Esophagus muscularis mucosa (tissue), 4 donors: ENCODE measurements at places on chromosomes 16 and 17. TPM values are rescaled to one million over a fixed set of nuclear protein-coding genes. Genes with fewer than 3 reads are reported as not detected.

KRTAP9-1 gene
- not detected for total RNA-seq

OR2C1 gene
- total RNA-seq, result not detected

CHST6 gene
- total RNA-seq, result 0.33 TPM

GPR179 gene
- 0.29 TPM for total RNA-seq

FBXL16 gene
- total RNA-seq, result 0.45 TPM

GRCh38 chr17:57366558-57367351 lies 110.4 kb downstream of the MSI2 start:
- DNase-seq, result no peak

DNA sequence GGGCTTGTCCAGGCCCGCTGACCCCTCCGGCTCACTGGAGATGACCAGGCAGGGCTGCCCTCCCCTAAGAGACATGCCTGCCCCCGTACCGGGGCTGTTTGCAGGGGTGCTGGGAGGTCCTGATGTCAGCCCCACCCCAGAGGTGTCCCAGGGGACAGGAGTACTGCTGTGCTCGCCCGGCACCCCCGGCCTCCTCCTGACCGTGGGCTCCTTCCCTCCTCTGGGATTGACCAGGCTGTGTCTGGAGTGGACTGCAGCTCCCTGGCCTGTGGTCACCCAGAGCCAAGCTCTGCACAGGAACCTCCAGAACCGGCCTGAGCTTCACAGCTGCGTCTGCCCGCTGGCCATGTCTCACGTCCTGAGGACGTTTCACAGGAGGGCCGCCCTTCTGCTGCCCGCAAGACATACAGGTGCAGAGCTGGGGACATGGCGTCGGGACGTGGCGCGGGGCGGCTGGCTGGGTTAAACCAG lies 53.2 kb downstream of the LMF1 start:
- DNase-seq, result no peak

GRCh38 chr17:50191359-50192143 lies 9.9 kb downstream of the COL1A1 start:
- DNase-seq, result no peak

- DNase-seq, result no peak
Measured at GRCh38 chr16:53692146-53692545, 11.5 kb downstream of the RPGRIP1L start.

- DNase-seq, result no peak
Measured at GRCh38 chr17:70080541-70081347, 5.7 kb downstream of the KCNJ16 start.

GRCh38 chr17:47719411-47720152 lies 13.5 kb upstream of the TBX21 start:
- no peak for DNase-seq

DNA sequence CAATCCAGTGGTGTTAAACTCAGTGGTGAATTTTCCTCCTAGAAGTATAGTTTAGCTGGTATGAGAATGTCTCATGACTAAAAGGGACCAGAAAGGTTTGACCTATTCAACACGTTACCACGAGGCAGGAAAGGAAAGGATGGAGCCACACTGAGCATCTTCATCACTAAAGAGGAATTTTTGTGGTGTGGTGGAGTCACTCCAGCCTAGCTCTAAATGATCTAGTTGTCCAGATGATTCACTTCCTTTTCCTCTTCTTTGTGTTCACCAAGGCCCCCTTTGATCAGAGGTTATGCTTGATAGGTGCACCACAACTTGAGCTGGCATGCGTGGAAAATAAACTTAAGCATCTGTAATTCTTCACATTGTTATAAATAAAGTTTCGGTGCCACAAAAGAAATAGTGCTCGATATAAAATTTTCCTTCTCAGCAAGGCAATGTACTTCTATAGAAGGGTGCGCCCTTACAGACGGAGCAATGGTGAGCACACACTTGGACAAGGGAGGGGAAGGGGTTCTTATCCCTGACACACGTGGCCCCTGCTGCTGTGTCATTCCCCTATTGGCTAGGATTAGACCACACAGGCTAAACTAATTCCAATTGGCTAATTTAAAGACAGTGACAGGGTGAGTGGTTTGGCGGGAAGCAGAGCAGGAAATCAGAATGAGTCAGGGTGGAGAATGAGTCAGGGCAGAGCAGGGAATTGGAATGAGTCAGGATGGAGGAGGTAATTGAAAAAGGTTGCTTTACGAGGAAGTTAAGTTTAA lies 254.6 kb downstream of the HS3ST3A1 start:
- no peak for DNase-seq

GRCh38 chr16:58265480-58266052 lies 29.3 kb downstream of the PRSS54 start:
- no peak for DNase-seq

DNA sequence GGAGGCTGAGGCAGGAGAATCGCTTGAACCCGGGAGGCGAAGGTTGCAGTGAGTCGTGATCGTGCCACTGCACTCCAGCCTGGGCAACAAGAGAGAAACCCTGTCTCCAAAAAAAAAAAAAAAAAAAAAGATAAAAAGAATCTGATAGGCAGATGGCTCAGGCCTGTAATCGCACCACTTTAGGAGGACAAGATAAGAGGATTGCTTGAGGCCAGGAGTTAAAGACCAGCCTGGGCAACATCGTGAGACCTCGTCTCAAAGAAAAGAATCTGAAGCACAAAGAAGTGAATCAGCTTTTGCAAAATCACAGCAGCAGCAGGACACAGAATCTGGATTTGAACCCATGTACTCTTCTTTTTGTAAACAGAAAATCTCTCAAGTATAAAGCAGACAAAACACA lies 7.6 kb downstream of the NOB1 start:
- DNase-seq, result no peak

- no peak for DNase-seq
Measured at GRCh38 chr16:25027781-25028180, 12.6 kb upstream of the ARHGAP17 start.

GRCh38 chr16:52546291-52547003 lies 496 bp downstream of the TOX3 start:
- peak; percentile 39 for DNase-seq

DNA sequence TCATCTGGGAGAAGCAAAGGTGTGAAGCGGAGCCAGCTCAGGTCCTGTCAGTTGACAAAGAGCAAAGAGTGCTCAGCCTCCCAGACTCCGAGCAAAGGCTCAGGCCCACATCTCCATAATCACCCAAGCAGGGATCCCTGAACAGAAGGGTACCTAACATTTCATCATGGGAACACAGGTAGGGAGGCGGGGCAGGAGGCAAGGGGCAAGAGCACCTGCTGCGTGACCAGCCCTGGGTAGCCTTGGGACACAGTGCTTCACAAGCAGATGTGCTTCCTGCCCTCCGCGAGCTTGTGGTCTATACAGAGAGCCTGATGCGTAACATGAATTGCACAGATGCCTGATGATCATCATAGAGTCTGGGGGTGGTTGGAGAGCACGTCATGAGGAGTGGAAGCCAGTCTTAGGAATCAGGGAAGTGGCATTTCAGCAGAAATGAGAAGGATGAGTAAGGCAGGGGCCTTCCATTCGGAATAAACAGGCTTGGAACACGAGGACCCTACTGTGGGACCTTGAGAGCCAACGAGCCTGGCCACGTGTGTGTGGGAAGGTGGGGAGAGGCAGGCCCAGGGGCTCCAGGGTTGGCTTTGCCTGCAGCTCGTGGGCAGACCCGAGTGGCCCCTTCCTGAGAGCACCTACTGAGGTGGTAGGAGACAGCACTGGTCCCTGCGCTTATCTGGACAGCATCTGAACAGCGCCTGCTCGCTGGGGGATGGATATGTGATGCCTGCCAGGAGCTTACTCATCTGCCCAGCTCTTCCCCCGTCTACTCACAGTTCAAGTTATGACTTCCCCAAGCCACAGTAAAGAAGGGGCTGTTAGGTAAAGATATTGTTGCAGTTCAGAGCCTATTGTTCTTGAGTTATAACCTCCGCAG lies 125.8 kb downstream of the CCDC182 start:
- DNase-seq, result no peak

DNA sequence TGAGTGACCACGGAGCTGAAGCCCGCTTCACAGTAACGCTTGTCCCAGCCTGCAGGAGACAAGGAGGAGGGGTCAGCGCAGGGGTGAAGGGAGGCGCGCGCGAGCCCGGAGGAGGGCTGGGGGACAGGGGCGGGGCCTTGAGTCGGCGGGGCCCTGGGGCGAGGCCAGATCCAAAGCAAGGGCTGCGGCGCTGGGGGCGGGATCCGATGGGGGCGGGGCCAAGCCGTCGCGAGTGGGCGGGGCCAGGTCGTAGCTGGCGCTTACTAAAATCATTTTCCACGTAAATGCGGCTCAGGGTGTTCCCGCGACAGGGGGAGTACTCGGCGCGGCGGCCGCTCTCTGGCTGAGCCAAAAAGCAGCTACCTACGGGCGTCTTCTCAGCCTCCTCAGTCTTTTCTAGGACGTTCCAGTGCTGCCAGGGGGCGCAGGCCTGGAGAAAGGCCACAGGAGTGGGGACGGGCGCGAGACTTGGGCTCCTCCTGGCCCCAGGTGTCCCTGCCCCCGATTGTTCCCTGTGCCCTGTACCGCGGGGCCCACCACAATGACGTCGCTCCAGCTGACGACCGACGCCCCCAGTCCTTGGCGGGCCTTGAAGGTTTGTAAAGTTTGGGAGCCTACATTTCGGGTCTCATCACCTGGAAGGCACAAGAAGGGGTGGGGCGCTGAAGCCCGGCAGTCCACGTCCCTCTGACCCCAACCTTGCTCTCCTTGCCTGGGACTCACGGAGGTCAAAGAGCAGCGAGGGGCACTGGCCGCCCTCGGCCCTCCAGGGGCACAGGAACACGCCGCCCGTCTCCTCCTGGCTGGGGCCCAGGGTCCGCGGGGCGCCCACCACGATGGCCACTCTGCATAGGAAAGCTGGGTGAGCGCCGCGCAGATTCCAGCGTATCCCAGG lies 3.9 kb downstream of the ITGA2B start:
- peak; percentile 96 for DNase-seq

GRCh38 chr17:45334231-45334630 lies 17.4 kb upstream of the MAP3K14 start:
- DNase-seq, result peak; percentile 62

DNA sequence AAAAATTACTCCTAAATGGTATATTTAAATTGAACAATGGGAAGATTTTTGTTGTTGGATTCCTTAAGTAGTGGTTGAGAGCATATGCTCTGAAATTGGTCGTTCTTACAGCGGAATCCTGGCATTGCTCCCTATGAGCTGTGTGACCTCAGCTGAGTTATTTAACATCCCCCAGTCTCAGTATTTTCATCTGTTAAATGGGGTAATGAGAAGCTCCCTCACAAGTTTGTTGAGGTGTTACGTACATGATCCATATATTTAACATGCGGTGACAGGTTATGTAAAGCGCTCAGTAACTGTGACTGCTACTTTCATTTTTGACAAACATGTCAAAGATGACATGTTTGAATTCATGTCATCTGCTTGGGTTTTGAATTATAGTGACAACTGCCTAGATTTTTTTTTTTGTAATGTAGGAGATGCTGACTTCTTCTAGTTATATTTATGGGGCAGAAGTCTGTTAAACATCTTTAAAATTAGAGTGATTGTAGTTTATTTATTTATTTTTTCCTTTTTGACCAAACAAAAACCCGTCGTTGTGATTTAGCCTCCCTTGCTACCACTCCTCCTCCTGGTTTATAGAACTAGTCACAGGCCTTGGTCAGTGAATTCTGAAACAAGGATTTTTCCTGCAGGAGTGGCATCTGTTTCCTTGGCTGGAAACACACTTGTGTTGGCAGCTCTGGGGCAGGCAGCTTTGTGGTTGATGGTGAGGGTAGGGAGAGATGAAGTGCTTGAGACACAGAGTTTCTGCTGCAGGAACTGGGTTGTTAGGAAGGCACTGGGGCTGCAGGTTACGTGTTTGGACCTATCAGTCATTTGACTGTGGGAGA lies 268.8 kb downstream of the SNX29 start:
- DNase-seq, result no peak

GRCh38 chr17:60720763-60721531 lies 43.3 kb downstream of the BCAS3 start:
- peak; percentile 81 for DNase-seq

GRCh38 chr17:9658593-9659211 lies 13.4 kb downstream of the USP43 start:
- no peak for DNase-seq

DNA sequence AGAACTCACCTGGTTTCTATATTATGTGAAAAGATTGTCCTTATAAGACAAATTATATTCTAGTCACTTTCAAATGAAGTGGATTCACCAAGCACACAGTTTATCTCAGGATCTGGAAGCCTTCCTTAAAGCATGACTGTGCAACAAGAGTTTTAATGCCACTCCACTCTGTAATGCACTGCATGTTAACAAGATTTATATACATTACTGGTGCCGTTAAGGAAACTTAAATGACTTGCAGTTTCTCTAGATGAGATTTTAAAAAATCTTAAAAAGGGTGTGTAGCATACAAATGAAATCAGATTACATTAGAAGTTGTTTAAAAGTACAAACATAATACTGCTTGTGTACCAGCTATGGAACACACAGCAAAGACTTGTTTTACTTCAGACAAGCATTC lies 150.8 kb downstream of the SNX11 start:
- DNase-seq, result no peak

DNA sequence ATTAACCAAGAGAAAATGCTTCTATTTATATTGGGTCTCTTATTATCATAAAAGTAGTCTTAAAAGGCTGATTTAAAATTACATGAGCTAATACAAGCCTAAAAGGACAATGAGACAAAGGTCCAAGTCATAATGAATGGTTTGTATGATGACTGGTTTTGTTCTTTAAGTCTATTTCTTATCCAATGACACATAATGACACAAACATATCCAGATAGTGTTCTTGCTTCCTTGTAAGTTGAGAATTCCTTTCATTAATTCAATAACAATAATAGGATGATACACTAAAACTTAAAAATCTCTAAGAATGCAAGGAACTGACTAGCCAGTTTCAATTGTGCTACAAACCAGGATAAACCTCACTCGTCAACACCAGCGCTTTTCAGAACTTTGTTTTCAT lies 244.1 kb downstream of the CEP112 start:
- DNase-seq, result no peak

GRCh38 chr17:68611353-68612208 lies 10.4 kb upstream of the FAM20A start:
- DNase-seq, result no peak
